ENCODE measurements at places on chromosomes 2 and 18.

DNA sequence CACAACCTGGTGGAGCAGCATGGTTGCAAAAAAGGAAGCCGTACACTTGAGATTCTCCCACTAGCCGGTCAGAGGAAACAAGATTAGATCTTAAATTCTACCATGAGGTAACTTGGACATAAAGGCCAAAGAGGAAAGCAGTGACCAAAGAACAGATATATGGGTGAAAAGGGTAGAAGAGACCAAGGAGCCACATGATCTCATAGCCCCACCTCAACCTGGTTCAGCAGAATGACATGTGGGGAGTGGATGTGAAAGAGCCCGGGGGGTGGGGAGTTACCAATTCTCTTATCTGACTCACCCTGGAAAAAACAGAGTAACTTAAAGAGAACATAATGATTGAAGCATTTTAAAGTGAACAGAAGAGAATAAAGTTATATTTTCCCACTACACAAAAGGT lies 683.0 kb downstream of the DSC3 start:
- no peak for DNase-seq

DNA sequence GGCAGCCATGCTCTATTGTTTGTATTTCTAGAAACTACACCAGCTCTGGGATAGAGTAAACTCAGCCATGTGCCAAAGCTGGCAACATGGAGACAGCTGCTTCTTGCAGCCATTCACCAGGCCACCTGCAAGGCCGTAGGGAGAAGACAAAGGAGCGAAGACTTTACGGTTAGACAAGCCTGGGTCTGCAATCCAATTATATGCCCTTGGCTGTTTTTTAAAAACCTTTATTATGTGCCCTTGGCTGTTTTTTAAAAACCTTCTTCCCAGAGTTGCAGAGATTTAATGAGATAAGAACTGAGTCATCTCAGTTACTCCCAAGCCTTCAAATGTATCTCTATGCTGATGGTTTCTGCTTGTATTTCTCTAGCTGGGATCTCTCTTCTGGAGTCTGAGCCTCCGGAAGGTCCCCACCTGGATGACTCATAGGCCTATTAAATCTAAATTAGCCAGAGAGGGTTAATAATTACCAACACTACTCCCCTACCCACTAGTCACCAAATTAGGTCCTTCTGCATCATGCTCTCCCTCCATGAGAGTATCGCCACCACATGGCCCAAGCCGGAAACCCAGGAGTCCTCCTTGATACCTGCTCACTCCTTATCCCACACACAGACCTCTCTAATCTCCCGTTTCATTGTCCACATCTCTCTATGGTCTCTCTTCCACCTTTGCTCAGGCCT lies 17.5 kb upstream of the DPP4 start:
- no peak for DNase-seq

DNA sequence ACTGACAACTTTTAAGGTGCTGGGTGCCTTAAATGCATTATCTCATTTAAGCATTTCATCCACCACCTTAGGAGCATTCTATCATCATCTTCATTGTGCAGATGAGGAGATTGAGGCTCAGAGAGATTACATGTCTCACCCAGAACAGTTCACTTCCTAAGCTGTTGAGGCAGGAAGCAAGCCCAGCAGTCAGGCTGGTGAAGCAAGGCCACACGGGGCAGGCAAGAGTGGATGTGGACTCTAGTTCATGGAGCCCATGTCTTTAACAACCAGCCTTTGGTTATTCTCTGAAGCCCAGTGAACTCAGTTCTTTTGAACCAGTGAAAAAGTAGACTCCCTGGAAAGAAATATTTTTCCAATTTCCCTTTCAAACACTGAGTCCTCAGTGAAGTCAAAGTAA lies 294.8 kb upstream of the MGAT5 start:
- no peak for DNase-seq

DNA sequence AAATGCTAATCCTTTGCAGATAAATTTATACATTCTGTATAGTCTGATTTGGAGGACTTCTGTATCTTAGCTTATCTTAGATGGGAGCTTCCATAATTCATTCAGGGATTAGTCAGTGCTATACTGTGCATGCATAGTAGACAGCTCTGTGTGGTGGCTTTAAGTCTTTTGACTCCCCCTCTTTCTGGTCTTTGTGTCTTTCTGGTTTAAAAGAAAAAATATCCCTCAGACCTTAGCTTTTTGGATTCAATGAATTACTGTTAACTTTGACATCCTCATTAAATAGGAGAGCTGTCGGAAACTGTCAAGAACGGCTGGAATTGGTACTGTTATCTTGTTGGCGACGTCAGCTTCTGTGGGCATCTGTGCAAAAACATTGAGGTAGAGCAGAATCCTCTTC lies 130.4 kb downstream of the SPTBN1 start:
- no peak for DNase-seq

DNA sequence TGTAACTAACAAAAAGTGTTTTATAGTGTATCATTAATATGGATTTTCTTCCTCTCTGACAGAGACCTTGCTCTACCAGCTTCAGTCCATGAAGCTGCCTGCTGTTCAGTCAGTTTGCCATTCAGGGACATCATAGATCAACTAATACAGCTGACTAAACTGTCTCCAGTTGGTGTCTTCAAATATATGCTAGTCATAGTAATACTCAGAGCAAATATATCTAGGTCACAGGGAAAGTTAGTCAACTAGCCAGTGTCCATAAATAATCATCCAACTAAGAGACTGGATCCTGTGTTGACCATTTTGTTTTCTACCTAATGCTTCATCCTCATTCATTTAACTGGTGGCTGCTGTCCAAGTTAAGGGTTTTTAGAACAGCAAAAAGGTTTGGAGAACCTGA lies 38.2 kb upstream of the LRPPRC start:
- DNase-seq, result no peak

DNA sequence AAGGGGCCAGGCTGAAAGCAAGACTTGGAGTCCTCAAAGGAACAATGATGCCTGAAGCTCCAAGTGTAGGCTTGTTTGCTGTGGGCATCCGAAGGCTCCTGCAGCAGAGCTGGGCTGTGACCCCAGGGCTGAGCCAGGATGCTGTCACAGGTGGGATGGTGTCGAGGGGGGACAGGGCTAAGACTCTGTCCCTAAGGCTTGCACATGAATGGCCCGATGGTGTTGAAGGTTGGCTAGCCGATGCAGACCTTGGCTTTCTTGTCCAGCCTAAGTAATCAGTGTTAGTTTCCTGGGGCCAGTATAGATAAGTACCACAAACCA lies 251.0 kb downstream of the NDUFA10 start:
- no peak for DNase-seq

GRCh38 chr18:66641056-66641455 lies 37.2 kb upstream of the CDH19 start:
- no peak for DNase-seq

- DNase-seq, result no peak
These were observed 585.9 kb upstream of the SYT4 start for GRCh38 chr18:43863180-43863579.

- no peak for DNase-seq
These were observed 149.3 kb downstream of the HAUS1 start for GRCh38 chr18:46253498-46253897.

- no peak for DNase-seq
These were observed 216.9 kb upstream of the FSHR start for GRCh38 chr2:49371128-49371701.

DNA sequence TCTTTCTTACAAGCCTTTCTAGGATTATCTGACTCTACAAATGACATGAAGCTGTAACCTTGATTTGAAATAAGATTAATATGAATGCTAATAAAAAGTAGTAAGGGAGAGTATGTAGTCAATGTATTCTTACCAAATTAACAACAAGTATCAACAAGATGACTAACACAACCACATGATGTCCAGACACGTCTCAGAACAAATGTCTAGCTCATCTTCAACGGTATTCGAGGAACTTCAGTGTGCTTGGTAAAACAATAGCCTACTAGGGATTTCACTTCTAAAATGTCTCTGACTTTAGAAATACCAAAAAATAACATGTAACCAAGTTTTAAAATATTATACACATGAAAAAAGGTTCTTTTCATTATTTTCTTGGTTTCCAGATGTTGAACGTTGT lies 3.4 kb downstream of the HDLBP start:
- DNase-seq, result no peak
